ENCODE measurements at places on chromosomes 6 and 20.

DNA sequence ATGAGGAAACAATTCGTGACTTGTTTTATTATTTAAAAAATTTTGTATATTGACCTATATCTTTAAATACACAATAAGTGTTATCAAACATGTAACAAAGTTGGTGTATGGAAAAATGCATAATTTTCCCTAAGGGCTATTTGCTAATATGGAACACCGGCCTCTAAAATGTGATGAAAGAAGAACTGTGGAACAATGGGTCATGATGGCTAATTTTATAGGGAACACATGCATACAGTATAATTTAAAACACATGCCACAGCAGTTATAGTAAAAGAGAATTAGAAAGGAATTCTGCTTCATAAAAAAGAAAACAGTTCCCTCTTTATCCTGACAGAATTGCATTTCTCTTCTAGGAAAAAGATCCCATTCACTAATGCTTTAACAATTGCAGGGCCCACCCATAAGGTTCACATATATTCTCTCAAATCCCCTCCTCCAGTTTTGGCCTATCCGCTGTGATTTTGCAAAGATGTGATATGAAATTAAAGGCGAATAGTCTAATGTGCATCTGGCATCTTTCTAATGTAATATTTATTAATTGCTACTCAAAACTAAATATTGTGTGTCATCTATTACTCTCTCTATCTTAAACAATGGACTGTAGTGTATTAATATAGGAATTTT, 628.1 kb upstream of the CITED2 start:
- no peak for DNase-seq

DNA sequence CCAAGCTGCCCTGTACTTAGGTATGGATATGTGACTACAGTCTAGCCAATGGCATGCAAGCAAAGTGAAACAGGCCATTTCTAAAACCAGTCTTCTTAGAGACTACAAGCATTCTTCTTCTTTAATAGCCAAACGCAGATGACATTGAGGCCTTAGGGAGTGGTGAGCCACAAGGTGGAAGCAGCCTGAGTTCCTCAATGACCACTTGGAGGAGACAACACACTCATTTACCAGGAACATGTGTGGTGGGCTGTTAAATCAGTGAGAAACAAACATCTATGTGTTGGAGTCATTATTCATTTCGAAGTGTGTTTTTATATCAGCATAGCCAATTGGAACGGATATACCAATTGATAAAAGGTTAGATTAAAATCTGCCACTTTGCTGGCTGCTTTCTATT, 122.0 kb downstream of the GFRAL start:
- peak; percentile 15 for DNase-seq

- DNase-seq, result no peak
These were observed 8.7 kb downstream of the TAF4 start for GRCh38 chr20:62056975-62057374.

DNA sequence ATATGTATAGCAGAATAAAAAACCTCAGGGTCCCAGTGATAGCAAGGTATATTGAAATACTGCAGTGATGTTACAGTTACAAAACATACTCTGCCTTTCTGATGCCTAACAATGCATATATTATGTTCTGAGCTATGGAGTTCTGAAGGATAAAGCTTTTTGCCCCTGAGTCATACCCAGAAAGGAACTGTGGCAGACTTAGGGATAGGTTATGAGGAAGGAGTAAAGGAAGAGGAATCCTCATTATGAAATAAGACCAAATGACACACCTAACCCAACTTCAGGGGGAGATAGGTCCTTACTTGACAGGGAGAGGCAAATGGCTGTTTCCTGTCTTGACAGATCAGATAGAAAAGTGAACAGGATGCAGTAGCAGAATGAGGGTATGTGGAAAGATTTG, 940.6 kb upstream of the FLRT3 start:
- no peak for DNase-seq

GRCh38 chr6:127868338-127868737, 32.5 kb downstream of the THEMIS start:
- DNase-seq, result no peak

GRCh38 chr6:31547727-31548543, 527 bp downstream of the NFKBIL1 start:
- DNase-seq, result peak; percentile 49

DNA sequence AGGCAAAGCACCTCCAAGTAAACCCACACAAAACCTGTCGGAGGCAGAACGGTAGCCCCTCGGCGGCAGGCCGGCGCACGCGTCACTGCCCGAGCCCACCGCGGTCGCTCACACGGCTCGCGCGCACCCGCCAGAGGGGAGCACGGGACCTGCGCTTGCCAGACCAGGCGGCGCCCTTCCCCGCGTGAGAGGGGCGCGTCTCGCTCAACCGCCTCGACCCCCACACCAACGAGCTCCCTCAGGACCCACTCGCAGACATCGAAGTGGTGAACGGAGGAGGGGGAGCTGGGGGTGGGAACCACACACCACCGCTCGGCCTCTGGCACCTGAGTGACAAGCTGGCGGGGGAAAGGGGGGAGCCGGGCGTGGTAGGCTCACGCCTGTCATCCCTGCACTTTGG, 1513.4 kb upstream of the DEFB115 start:
- no peak for DNase-seq

- DNase-seq, result no peak
These were observed 67.0 kb downstream of the RIPOR2 start for GRCh38 chr6:24868765-24869164.

- DNase-seq, result no peak
These were observed 538.7 kb upstream of the POU3F2 start for GRCh38 chr6:98295515-98296175.

- DNase-seq, result no peak
These were observed 30.5 kb downstream of the FBXO9 start for GRCh38 chr6:53095716-53096115.

- DNase-seq, result no peak
These were observed 79.5 kb downstream of the BCAS1 start for GRCh38 chr20:53990768-53991450.

Data from NB4 (cell line).